ENCODE measurements at places on chromosomes 11 and 22.

DNA sequence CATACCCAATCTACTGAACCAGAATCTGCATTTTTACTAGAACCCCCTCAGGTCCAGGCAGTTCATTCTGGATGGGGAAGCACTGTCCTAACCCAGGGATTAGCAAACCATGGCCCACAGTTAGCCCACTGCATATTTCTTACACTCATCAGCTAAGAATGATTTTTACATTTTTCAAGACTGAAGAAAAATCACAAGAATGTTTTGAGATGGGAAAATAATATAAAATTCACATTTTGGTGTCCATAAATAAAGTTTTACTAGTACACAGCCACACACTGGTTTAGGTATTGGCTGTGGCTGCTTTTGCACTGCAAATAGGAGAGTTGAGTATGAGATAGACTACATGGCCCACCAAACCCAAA, 59.4 kb downstream of the PPFIBP2 start:
- no peak for DNase-seq
- H3K4me1 ChIP-seq: peaks cover 29% of the 10 kb centered on the region
- H3K36me3 ChIP-seq: no peaks in the 10 kb centered on the region
- no peak overlapping the region for H3K27ac ChIP-seq

GRCh38 chr11:27204529-27204928, 158.5 kb downstream of the CCDC34 start:
- no peak overlapping the region for H3K4me3 ChIP-seq
- no peak overlapping the region for H3K27ac ChIP-seq
- H3K36me3 ChIP-seq: no peaks in the 10 kb centered on the region
- no peak for DNase-seq
- no peaks in the 10 kb centered on the region for H3K27me3 ChIP-seq

- no peaks in the 10 kb centered on the region for H3K36me3 ChIP-seq
- no peak overlapping the region for H3K4me3 ChIP-seq
- H3K4me1 ChIP-seq: peaks cover 23% of the 10 kb centered on the region
- no peak for DNase-seq
- H3K27ac ChIP-seq: no peak overlapping the region
These were observed 412.6 kb downstream of the TENM4 start for GRCh38 chr11:79028225-79028624.

- no peak overlapping the region for H3K27ac ChIP-seq
- H3K4me3 ChIP-seq: no peak overlapping the region
- peaks cover 5% of the 10 kb centered on the region for H3K4me1 ChIP-seq
These were observed 517.8 kb downstream of the MN1 start for GRCh38 chr22:27283714-27284113.

- no peak overlapping the region for H3K4me3 ChIP-seq
- H3K4me1 ChIP-seq: no peaks in the 10 kb centered on the region
- no peaks in the 10 kb centered on the region for H3K27me3 ChIP-seq
- no peaks in the 10 kb centered on the region for H3K36me3 ChIP-seq
- DNase-seq: no peak
- H3K27ac ChIP-seq: no peak overlapping the region
These were observed 510.2 kb downstream of the METTL15 start for GRCh38 chr11:28618416-28618815.

All from cardiac muscle cell (in vitro differentiated cells and primary cell).